ENCODE measurements at places on chromosomes 16 and 17. TPM values are rescaled to one million over a fixed set of nuclear protein-coding genes. Genes with fewer than 3 reads are reported as not detected.

RAB40C gene
- total RNA-seq, result 12.9 TPM

SOCS3 gene
- total RNA-seq, result 129 TPM

KRT16 gene
- not detected for total RNA-seq

RHBDL3 gene
- not detected for total RNA-seq

FBXL19 gene
- 40.7 TPM for total RNA-seq

CASKIN1 gene
- total RNA-seq, result 6.6 TPM

TSNAXIP1 gene
- total RNA-seq, result 0.26 TPM

NUP88 gene
- 101 TPM for total RNA-seq

GAST gene
- total RNA-seq, result not detected

KCTD19 gene
- 4.4 TPM for total RNA-seq

WNT9B gene
- total RNA-seq, result not detected

TBX21 gene
- total RNA-seq, result 19.9 TPM

C17orf50 gene
- not detected for total RNA-seq

PDPR gene
- 34.4 TPM for total RNA-seq

AOC2 gene
- 3.4 TPM for total RNA-seq

NME4 gene
- total RNA-seq, result 21.8 TPM

SULT1A3 gene
- total RNA-seq, result 30.9 TPM

CRYBA1 gene
- not detected for total RNA-seq

ATP1B2 gene
- 0.06 TPM for total RNA-seq

TSR3 gene
- 64.2 TPM for total RNA-seq

PIRT gene
- not detected for total RNA-seq

KRT33A gene
- not detected for total RNA-seq

RAPGEFL1 gene
- total RNA-seq, result 9.9 TPM

ABCC11 gene
- 0.19 TPM for total RNA-seq

TPSD1 gene
- not detected for total RNA-seq

ATP2A1 gene
- total RNA-seq, result 3.1 TPM

EPX gene
- total RNA-seq, result not detected

PHOSPHO1 gene
- not detected for total RNA-seq

GSDMA gene
- 1.1 TPM for total RNA-seq

CDH11 gene
- total RNA-seq, result not detected

PLK1 gene
- total RNA-seq, result 104 TPM

MYH8 gene
- total RNA-seq, result not detected

ENPP7 gene
- total RNA-seq, result not detected

HLF gene
- 46.3 TPM for total RNA-seq

OR4D1 gene
- total RNA-seq, result 0.13 TPM
